ENCODE measurements at places on chromosomes 13 and 19. TPM values are rescaled to one million over a fixed set of nuclear protein-coding genes. Genes with fewer than 3 reads are reported as not detected.

DNA sequence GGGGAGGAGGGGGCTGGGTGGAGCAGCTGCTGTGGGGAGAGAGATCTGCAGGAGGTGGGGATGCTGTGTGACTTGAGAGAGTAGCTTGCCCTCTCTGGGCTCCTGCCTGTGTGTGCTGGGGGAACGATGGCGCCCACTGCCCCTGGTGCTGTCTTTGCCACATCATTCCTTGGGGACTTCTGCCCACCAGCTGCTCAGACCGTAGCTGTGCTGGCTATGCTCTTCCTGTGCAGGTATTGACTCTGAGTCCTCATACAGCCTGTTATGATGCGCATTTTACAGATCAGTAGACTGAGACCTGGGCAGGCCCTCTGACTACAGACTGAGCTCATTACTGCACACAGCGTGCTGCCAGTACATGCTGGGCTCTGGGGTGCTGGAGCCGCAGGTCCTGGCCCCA lies 51.1 kb downstream of the DNM2 start:
- ATAC-seq: no peak

DNA sequence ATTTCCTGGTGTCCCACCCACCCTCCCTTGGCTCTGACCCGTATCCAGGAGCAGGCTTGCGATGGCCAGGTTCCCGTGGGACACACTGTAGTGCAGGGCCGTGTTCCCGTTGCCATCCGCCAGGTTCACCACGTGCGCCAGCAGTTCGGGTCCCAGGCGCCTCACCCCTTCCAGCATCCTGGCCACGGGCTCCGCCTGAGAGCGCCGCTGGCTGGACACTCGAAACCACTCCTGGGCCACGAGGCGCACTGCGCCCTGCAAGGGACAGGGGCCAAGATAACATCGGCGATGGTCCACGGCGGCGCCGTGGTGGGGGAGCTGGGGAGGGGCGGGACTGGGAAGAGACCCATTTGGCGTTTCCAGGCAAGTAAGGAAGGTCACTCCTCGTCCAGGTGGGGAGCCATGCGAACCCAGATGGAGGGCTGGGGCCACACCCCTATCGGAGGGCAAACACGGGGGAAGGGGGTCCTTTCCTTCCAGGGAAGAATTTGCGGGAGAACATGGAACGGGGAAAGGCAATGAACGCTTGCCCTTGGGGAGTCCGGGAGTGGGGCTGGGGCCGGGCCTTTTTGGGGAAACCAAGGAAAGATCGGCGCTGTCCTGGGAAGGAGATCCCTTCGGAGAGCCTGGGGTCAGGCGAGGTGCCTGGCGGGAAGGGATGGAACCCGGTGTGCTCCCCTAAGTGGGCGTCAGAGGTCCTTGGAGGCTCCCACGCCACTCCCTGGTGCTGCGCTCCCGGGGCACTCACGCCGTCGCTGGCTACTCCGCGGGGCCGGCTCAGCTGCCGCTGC lies 9.9 kb downstream of the KANK3 start:
- ATAC-seq: no peak

GRCh38 chr13:99911069-99911964 lies 60.2 kb downstream of the ZIC5 start:
- ATAC-seq: peak; percentile 76

- ATAC-seq: no peak
Measured at GRCh38 chr19:41793414-41793727, 3.0 kb upstream of the CEACAM3 start.

DNA sequence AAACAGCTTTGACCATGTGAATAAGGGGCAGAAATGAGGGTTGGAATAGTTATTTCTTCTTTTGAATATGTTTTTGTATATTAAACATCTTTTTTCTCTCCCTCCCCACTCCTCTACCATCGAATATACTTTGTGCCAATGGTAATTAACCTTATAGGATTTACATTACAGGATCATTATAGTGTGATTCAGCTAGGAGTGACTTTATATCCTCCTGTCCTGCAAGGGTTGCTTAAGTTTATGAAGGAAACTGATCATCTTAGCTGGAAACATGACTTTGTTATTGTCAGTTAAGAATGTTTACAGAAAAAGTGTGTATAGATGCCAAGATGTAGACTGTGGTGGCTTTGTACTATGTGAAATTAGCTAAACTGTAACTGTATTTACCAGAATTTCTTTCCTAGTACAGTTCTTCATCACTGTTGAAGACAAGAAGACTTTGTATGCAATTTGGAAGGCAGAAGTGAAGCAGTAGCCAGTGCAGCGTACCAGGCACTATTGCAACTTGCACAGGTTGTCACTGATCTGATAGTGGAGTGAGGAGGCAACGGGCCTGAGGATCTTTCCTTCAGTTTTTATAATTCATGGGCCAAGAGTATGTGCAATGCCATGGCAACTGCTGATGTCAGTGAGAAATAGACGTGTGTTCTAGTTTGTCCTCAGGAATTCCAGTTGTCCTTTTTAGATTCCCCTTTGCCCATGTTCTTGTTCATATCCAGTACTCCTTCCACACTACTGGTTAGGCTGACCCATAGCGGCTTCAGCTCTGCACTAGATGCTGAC lies 8.2 kb upstream of the PAN3 start:
- ATAC-seq: no peak

GRCh38 chr13:65907666-65908525 lies 1322.2 kb downstream of the PCDH9 start:
- no peak for ATAC-seq

- ATAC-seq: no peak
Measured at GRCh38 chr13:24493356-24493755, 19.2 kb downstream of the PARP4 start.

DNA sequence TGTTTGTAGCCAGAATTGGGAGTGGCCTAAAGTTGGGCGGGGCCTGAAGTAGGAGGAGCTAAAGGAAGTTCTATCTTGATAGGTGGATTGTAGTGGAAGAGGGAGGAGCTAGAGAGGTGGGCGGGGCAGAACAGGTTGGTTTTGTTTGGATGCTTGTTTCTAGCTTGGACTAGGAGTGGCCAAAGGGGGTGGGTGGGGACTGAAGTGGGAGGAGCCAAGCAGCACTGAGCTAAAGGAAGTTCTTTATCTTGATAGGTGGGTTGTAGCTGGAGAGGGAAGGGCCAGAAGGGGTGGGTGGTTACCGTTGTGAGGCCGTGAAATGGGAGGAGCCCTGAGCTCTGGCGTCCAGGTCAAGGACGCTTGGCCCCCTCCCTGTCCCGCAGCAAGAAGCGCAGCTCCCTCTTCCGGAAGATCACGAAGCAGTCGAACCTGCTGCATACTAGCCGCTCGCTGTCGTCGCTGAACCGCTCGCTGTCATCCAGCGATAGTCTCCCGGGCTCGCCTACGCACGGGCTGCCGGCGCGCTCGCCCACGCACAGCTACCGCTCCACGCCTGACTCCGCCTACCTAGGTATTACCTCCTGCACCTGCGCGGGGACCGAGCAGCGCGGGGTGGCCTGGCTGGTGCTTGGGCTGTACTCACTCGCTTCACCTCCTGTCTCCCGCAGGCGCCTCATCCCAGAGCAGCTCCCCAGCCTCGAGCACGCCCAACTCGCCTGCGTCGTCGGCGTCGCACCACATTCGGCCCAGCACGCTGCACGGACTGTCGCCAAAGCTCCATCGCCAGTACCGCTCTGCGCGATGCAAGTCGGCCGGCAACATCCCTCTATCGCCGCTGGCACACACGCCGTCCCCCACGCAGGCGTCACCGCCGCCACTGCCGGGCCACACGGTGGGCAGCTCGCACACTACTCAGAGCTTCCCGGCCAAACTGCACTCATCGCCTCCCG lies 8.0 kb downstream of the DNASE2 start:
- peak; percentile 76 for ATAC-seq

- ATAC-seq: no peak
Measured at GRCh38 chr13:47929156-47929555, 71.9 kb downstream of the SUCLA2 start.

DNA sequence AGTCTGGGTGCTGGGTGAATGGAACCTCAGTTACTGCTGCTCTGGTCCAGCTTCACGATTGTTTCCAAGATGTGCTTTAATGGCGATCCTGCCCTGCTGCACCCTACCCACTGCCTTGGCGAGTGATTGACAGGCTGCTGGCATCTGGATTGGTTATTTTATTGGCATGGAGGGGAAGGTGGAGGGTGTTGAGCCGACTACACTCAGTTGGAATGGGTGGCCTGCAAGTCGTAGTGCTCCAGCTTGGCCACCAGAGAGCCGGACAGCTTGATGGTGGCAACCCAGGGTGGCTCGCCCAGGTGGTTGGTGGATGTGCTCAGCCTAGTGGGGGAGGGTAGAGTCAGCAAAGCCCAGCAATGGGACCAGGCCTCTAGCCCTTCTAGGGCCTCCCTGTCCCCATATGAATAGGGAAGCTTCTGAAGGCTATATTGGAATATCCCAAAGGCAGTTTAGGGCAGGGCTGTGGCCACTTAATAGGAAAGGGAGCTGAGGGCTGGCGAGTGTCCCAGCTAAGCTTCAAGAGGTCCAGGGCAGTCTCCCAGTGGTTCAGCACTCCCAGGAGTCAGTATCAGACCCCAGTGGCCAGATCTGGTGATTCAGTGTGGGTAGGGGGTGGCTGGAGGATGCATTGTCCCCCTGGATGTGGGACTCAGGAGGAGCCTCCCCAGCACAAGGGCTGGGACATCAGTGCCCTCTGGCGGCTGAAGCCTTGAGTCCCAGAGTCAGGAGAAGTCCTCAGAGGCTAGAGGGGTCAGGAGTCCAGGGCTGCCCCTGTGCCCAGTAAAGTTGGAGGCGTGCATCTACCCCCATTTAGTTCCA lies 3.4 kb downstream of the GGN start:
- ATAC-seq: no peak

GRCh38 chr19:6002591-6002990 lies 24.7 kb upstream of the RANBP3 start:
- no peak for ATAC-seq

DNA sequence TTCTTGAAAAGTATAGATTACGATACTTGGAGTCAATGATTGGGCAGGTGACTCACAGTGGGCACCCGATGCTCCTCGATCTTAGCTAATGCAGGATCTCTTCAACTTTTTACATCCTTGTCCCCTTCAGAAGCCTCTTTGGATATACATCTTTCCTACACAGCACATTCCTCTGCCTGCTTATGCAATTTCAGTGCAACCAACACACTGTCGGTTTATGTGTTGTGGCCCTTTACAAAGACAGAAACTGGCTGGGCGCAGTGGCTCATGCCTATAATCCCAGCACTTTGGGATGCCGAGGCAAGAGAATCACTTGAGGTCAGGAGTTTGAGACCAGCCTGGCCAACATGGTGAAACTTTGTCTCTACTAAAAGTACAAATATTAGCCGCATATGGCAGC lies 2.6 kb downstream of the GPR42 start:
- no peak for ATAC-seq

GRCh38 chr13:85816413-85816812 lies 17.2 kb upstream of the SLITRK6 start:
- ATAC-seq: no peak

- no peak for ATAC-seq
Measured at GRCh38 chr13:111668451-111668850, 348.0 kb downstream of the TEX29 start.

GRCh38 chr13:98301721-98302120 lies 124.7 kb upstream of the RNF113B start:
- ATAC-seq: no peak

DNA sequence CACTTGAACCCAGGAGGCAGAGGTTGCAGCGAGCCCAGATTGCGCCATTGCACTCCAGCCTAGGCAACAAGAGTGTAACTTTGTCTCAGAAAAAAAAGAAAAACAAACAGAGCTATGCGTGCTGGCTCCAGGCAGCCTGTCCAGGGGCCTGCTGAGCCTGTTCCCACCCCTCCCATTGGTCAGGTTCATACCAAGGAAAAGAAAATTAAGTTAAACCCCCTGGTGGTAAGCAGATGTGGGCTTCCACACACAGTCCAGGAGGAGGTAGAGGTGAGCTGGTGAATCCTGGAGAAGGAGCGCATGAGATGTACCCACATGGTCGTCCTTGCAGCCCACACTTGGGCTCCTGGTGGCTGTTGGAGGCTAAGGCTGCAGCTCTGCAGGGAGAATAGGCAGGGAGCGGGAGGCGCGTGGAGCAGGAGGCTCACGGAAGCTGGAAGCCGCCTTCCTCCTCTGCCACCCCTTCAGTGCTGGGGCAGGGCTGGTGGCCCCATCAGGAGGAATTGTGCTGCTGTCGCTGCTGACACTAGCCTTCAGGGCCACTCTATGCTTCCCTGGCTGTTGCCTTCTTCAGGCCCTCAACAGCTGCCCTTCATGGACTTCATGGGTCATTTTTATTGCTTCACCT lies 10.5 kb upstream of the CHAMP1 start:
- no peak for ATAC-seq

GRCh38 chr19:17385878-17386611 lies 8.0 kb downstream of the CCDC194 start:
- peak; percentile 43 for ATAC-seq

- ATAC-seq: no peak
Measured at GRCh38 chr19:41527089-41527488, 48.9 kb upstream of the CEACAM21 start.

DNA sequence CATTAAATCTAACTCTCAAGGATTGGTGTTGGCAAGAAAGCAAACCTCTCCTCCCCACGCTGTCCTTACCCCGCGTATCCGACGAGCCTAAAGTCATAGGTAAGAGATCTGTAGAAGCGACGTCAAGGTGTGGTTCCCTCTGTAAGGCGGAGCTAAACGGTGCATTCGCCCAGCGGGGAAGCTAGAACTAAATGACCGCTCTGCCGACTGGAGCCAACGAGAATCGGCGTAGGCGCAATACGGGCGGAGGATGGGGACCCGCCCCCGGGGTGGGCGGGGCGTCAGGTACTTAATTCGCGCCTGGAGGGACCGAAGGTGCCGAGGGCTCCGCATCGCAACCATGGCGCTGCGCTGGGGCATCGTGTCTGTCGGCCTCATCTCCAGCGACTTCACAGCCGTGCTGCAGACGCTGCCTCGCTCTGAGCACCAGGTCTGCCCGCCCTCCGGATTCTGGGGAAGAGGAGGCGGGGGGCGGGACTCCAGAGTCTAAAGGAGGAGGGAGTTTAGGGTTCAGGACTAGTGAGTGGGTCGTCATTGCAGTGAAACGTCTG lies at the start of gene DHDH:
DHDH (plus strand) TSS at position 318 of the 551 bp plus-strand sequence; CDS start at position 341, 23 bp downstream.
- peak; percentile 97 for ATAC-seq

The PTOV1 gene
- total RNA-seq: 82.7 TPM

The ZSCAN4 gene
- total RNA-seq: not detected

The SIGLECL1 gene
- total RNA-seq: not detected

The FGF22 gene
- not detected for total RNA-seq

The TEX29 gene
- total RNA-seq: 2.2 TPM

The ZSCAN22 gene
- 4.3 TPM for total RNA-seq

The KCNC3 gene
- 18.8 TPM for total RNA-seq

The ZNF541 gene
- total RNA-seq: 0.98 TPM

All from activated T-helper 17 cell treated with anti-CD3 and anti-CD28 coated beads, Interleukin-2, amount 50 U/mL, for 72 hours (primary cell).